Right ventricle myocardium inferior (tissue), 1 donor: ENCODE measurements at places on chromosomes 5 and 9. TPM values are rescaled to one million over a fixed set of nuclear protein-coding genes. Genes with fewer than 3 reads are reported as not detected.

Gene LAMC3
- 0.22 TPM for total RNA-seq

Gene IL5
- total RNA-seq: not detected

Gene CCT5
- 104 TPM for total RNA-seq

Gene LHFPL2
- 6.0 TPM for total RNA-seq

Gene CCDC192
- total RNA-seq: not detected

Gene MEIKIN
- not detected for total RNA-seq

Gene PGM5
- total RNA-seq: 151 TPM

Gene ANKRD31
- 0.05 TPM for total RNA-seq

Gene PLAC8L1
- total RNA-seq: not detected

Gene CRB2
- 0.08 TPM for total RNA-seq

Gene QRFP
- not detected for total RNA-seq

Gene UBAP1
- 48.9 TPM for total RNA-seq

Gene NMUR2
- total RNA-seq: 0.14 TPM

Gene AHRR
- total RNA-seq: 2.1 TPM

Gene ENHO
- 0.51 TPM for total RNA-seq

Gene PDCD1LG2
- total RNA-seq: 3.3 TPM

Gene AJM1
- 8.6 TPM for total RNA-seq

Gene ZDHHC11
- 38.0 TPM for total RNA-seq

Gene GHR
- total RNA-seq: 14.7 TPM

Gene TXNDC8
- total RNA-seq: not detected

Gene PCDHGB4
- total RNA-seq: 4.6 TPM

Gene CSF2
- total RNA-seq: not detected

Gene IFNA2
- not detected for total RNA-seq

Gene CNTNAP3B
- total RNA-seq: 6.8 TPM

Gene PRRT1B
- not detected for total RNA-seq

Gene BTNL3
- total RNA-seq: not detected
